ENCODE measurements at places on chromosomes 7 and 10.
A peak's percentile ranks its signal among the peaks of the same experiment; 100 is the strongest.

GRCh38 chr10:118308664-118309063 lies 33.5 kb downstream of the FAM204A start:
- DNase-seq = peak; percentile 82

- DNase-seq = peak; percentile 8
Observed at GRCh38 chr10:80498833-80499741, 38.6 kb upstream of the SH2D4B start.

DNA sequence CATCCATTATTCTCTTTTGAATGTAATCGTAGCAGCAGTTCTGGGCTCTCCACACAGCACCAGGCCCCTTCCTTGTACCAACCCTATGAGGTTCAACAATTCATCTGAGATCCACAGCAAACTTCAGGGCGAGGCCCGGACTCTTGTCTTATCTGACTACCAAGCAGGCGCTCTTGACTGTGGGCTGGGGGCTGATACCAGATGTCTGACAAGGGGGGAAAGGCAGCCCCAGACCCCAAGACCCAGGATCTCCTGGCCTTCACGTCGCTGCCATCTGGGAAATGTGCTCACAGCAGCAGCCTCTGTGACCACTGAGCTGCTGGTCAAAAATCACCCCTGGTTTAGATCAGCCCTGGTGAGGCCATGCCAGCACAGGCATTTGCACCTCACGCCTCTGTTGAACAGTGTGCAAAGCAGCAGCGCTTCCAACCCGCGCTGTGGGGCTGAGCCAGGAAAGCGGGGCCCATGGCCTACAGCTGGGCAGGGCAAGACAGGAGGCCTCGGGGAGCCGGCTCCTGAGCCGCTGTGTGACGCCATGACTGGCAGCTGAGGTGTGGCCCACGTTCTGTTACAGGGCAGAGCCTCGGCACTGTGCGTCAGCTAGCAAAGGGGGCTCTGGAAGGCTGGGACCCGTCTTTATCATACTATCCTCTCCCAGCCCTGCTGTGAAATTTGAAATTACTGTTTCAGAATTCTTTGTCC lies 143.9 kb downstream of the PAXIP1 start:
- DNase-seq = no peak

GRCh38 chr7:30193336-30193943 lies 58.7 kb downstream of the MTURN start:
- DNase-seq = no peak

GRCh38 chr10:3467052-3467951 lies 294.7 kb upstream of the PITRM1 start:
- DNase-seq = no peak

DNA sequence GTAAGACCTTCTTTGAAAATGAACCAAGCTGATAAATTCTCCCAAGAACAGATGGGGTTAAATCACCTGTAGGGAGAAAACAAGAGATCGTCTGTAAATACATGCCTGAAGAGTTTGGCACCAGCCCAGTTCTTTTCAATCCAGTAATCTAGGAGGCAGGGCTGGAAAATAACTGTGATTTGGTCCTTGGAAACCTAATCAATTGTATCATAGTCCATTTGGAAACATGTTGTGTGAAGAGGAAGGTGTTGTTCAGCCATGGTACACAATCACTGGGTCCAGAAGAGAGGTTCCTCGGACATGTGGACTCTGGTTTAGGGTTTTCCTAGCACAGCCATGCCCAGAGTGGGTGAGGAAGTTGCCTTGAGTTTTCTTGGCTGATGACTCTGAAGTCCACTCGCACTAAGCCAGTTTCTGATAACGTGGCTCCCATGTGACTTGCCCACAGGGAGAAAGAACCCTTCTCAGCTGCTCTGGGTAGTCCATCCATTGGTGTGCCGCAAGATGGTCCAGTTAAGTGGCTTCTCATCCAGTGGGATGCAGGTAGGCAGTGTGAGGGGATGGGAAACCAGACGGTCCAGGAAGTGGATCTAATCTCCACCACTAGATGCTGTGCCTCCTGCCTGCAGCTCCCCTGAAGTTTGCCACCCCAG lies 5.1 kb downstream of the BLNK start:
- no peak for DNase-seq
